ENCODE measurements at places on chromosomes 3 and 15. TPM values are rescaled to one million over a fixed set of nuclear protein-coding genes. Genes with fewer than 3 reads are reported as not detected.

Gene ASB14
- 1.4 TPM for polyA plus RNA-seq

Gene GP5
- polyA plus RNA-seq: 0.71 TPM

DNA sequence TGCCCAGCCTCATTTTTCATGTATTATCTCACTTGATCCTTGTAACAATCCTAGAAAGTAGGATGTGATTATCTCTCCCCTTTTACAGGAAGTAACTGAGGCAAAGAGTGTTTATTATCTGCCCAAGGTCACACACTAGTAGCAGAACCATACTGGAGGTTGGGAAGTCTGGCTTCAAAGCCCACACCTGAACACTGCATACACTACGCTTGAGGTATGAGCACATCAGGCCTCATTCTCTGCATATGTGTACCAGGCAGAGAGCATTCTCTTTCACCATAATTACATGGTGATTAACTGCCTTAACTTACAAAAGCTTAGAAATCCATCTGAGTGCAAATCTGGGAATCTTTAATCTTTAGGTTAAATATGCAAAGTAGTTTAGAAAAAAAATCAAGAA lies 361.8 kb downstream of the MFSD1 start:
- no peak for DNase-seq

Gene KNG1
- 0.70 TPM for polyA plus RNA-seq

GRCh38 chr15:55909036-55909811 lies 84.2 kb downstream of the NEDD4 start:
- DNase-seq: no peak

Gene AHSG
- 3.2 TPM for polyA plus RNA-seq

DNA sequence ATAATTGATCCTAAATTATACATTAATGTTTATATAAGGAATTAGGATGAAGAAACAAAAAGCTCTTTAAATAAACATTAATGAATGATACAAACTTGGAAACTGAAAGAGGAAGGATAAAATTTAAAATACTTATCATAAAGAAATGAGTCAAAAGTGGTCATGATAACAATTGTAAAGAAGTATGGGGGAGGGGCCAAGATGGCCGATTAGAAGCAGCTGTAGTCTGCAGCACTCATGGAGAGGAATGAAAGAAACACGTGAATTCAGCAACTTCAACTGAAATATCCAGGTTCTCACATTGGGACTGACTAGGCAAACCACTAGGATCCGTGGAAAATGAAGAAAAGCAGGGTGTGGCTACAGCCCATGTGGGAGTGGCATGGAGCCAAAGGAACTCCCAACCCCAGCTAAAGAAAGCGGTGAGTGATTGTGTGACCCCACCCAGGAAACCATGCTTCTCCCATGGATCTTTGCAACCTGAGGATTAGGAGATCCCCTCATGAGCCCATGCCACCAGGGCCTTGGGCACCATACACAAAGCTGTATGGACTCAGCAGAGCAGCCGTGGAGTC lies 13.1 kb upstream of the CP start:
- no peak for DNase-seq

Gene CXCR6
- polyA plus RNA-seq: 0.61 TPM

Gene IGDCC3
- polyA plus RNA-seq: 12.8 TPM

Gene PIGZ
- 1.9 TPM for polyA plus RNA-seq

DNA sequence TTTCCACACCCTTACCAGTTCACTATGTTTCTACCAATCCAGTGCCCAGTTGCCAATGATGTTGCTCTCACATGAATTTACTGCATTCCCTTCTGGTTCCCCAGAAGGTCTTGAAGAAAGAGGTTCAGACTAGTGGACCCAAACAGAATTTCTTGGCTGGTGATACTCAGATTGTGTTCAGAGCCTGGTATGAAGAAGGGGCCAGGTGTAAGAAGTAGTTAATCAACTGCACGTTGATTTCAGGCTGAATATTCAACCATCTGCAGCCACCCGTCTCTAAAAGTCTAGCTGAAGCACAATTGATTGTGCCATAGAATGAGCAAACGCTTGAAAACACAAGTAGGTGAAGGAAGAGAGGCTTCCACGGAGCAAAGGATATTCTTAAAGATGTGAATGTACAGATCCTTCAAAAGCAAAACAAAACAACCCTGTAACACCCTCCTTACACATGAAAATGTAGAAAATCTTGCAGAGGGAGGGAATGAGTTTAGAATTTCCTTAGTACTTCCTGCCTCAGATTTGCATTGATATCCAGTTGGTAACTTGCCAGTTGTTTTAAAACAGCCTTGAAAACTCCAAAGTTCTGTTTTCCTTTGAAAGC lies 4.7 kb downstream of the RBMS3 start:
- no peak for DNase-seq

- DNase-seq: peak; percentile 44
Measured at GRCh38 chr15:40038275-40038637, 725 bp downstream of the SRP14 start.

Gene CD200R1L
- polyA plus RNA-seq: not detected

DNA sequence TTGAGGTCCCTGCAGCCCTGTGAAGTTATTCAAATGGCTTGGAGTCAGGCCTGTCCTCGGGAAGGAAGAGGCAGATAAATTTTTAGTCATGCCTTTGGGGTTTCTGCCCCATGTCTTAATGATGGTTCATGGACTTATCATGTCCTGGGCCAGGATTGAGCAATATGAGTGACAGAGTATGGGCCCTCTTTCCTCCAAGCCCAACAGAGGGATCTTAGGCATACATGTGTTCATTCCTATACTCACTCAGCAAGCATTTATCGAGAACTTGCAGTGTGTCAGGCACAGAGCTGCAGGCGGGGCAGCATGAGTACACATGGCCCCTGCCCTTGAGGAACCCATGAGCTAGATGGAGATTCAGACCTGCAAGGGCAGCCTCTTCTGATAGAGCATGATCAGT lies 6.2 kb downstream of the ESYT3 start:
- no peak for DNase-seq

Gene SECISBP2L
- polyA plus RNA-seq: 69.6 TPM

Gene PRRT3
- polyA plus RNA-seq: 4.2 TPM

GRCh38 chr3:13172644-13173013 lies 99.4 kb upstream of the IQSEC1 start:
- DNase-seq: no peak

DNA sequence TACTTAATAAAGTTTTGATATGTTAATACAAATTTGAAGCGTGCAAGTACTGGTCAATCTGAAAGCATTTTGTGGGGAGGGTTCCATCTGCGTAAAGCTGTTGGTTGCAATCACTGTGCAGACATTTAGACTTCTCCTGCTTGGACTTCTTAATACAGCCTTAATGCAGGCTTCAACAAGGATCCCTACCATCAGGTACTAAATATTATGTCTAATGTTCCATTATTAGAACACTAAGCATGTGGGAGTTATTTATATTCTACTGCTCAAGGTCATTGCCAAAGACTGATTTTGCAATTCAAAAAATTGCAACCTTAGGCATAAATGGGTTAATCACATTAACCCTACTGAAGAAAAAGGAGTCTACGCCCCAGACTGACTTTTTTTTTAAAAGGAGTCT lies 73.9 kb upstream of the MYO5C start:
- DNase-seq: no peak

DNA sequence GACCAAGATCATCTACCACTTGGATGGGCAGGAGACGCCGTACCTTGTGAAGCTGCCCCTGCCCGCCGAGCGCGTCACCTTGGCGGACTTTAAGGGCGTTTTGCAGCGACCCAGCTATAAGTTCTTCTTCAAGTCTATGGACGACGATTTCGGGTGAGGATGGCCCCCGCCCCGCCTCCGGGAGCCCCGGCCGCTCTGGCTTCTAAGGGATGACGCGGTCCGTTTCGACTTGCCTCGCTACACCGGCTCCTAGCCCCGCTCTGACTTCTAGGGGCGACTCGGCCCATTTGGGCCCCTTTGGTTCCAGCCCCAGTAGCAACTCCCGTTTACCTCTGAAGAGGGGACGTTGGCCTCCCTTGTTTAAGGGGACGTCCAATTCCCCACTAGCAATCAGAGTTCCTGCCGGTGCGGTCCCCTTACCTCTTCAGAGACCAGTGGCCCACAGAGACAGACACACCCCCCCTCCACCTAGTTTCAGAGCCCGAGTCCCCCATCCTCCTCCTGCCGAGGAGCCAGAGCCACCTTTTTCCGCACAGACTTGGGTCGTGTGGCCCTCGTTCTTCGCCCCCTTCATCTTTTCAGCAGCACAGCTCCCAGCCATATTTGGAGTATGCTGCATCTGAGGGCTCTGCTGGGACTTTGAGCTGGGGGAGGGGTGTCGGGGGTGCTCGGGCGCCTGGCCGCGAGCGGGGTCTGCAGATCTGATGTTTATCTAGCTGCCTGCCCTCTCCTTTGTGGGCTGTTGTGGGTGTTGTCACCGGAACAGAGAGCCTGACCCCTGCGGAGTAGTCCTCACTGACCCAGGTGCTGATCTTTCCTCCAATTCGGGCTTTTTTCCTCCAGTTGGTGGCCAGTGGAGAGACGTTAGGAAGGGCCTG lies 706 bp downstream of the DVL3 start:
- no peak for DNase-seq

Gene PIERCE2
- 3.5 TPM for polyA plus RNA-seq

Gene DUOXA2
- polyA plus RNA-seq: 0.11 TPM

- DNase-seq: no peak
Measured at GRCh38 chr3:151697496-151697895, 36.2 kb upstream of the AADACL2 start.

- no peak for DNase-seq
Measured at GRCh38 chr15:75149867-75150709, 51.6 kb upstream of the C15orf39 start.

Gene GXYLT2
- polyA plus RNA-seq: 16.0 TPM

GRCh38 chr3:119810018-119810435 lies 28.1 kb downstream of the NR1I2 start:
- peak; percentile 33 for DNase-seq

DNA sequence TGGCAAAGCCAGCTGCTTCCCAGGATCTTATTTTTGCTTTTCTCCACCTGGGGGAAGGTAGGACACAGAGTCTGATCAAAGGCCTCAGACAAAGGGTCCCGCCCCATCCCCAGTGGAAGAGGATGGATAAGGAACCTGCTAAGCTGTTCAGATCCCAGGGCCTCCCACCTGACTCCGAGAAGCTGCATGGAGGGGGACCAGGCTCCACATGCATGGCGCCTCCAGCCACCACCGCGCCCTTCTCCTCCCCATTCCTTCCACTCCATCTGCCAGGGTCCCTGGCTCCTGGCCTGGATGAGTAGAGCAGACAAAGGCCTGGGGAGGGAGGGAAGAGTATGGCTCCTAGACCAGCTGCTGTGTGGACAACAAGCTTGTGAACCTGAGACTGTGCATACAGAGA lies 20.0 kb upstream of the CRABP1 start:
- no peak for DNase-seq

DNA sequence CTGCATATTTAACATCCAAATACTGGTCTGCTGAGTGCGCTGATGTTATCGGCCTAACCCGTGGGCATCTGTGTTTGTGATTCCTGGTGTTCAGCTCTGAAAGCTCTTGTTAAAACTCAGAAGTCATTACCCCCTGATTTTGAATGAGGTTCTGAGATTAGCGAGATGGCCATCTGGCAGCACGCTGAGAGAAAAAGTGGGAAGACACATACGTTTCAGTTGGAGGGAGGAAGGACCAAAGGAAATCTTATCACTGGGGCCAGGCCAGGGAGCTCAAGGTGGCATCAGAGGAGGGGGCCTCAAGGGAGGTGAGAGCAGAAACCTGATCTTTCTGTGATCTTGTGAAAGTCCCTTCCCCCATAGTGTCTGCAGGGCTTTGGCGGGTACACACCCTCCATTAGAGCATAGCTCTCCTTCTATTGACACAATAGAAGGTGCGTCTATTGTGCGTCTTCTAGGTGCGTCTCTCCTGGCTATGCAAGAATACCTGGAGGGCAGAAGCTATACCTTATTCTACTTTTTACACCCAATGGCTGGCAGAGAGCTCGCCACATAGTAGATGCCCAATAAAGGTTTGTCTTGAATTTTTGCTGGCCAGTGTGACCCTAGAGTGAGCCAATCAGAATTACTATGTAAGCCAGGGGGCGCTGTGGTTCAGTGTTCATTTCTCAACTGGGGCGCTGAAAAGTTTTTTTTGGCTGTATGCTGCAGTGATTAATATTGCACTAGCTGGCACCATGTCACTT lies 182.4 kb downstream of the SHQ1 start:
- no peak for DNase-seq

Gene ZIC1
- polyA plus RNA-seq: not detected
